ENCODE measurements at places on chromosomes 4 and X.

GRCh38 chrX:22125481-22125880 lies 93.4 kb downstream of the PHEX start:
- DNase-seq, result no peak

GRCh38 chr4:58093352-58093751 lies 983.2 kb upstream of the IGFBP7 start:
- DNase-seq, result no peak

DNA sequence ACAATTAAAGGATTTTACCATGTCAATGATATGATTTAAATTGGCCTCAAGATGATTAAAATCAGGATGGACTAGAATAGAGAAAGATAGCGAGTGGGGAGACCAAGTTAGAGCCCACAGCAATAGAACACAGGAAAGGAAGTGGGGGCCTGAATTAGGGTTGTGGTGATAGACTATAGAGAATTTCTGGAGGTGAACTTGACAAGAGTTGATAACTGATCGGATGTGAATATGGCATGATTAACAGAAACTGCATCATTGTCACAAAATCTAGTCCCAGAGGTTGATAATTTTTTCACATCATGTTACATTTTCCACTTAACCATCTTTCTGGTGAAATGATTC lies 26.3 kb upstream of the TRPC3 start:
- no peak for DNase-seq

DNA sequence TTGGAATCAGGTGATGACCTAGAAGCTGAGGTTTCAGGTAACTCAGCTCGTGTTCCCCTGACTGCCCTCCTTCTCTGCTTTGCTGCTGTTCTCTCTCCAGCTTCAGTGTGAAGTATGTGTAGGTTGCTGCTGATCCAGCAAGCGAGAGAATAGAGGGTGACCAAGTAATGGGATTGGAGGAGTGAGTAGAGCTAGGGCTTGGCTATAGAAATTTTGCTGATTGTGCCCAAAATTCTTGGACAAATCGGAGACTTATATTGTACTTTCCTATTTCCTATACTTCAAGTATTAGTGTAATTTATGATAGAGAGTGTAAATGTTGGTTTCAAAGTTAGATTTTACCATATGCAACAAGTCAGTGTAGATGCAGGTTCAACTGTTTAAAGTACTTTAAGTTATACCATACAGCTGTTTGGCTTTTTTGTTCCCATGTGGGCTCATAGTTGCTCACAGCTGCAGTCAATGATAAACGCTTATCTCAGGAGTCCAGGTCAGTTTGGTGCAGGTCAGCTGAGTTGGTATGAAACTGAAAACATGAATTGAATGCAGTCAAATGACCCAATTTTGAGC lies 48.0 kb downstream of the RAPGEF2 start:
- no peak for DNase-seq

DNA sequence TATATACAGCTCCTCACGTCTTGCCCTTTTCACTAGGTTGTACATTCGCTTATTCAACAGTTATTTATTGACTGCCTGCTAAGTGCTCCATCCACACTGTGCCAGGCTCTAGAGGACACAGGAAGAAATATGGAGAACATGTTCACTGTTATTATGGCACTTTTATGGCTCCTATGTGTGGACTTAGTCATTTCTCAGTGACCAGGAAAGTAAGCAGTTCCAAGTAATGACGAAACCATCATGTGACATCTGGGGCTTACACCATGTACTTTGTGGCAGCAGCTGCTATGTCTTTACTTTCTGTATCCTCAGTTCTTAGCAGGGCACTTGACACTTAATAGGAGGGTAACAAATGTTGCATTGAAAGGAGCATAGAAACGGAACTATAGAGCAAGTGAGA lies 278.0 kb downstream of the ANK2 start:
- no peak for DNase-seq

Data from fibroblast of skin of right quadriceps (primary cell).